Stimulated activated CD8-positive, alpha-beta memory T cell treated with anti-CD3 and anti-CD28 coated beads, Interleukin-12 subunit alpha, Interleukin-12 subunit beta, amount 100 ng/mL, for 1 hour (primary cell): ENCODE measurements at places on chromosomes 2 and 18.

GRCh38 chr2:29241955-29242565, 126.8 kb downstream of the CLIP4 start:
- no peak for DNase-seq

DNA sequence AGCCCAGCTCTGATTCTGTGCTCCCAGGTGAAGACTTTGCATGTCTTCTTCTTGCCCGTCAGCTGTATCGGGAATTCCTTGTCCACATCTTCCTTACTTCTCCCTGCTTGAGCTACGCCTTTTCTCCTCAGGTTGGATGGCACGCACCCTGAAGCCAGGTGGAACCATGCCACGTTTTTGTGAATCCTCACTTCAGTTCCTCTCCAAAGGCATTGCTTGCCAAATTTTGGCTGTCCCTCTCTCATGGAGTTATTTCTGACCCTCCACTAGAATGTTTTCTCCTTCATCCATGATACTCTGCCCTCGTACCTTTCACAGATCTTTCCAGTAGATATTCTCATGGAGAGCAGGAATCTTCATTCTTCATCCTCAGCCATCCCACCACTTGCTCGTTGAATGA, 20.2 kb downstream of the ZCCHC2 start:
- no peak for DNase-seq

DNA sequence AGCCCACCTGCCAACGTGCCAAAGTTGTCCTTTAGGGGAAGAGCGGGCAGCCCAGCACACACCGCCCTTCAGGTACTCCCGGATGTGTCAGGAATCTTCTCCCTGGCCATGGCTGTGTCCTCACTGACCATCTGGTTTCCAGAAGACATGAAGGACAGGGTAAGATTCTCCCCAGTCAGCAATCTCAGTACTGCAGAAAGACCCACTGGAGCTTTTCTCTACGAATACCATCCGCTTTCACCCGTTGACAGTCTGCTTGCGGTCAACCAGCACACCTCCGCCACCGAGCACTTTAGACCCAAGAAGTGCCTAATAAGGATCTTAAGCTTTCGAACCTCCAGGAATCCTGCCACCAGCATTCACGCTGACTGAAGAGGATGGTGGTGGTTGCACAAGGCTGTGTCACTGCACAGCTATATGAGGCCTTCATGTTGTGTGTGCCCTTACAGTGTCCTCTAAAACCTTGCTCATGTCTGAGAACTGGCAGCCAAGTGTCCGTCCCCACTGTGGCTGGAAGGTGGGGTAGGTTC, 42.7 kb upstream of the ITM2C start:
- no peak for DNase-seq

DNA sequence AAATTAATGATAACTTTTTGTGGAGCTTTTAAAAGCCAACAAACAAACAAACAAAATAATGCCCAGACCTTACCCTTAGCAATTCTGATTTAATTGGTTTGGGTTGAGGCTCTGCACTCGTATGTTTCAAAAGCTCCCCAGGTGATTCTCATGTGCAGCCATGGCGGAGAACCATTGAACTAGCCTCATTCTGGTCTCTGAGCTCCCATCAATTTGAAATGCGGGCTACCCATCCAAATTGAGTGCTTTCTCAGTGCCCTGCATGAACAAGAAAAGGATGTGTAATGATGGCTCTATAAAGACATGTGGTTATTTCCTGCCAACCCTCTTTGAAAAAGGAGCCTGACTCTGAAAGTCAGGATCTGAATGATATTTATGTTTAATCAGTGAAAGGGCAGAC, 8.2 kb downstream of the MXD1 start:
- no peak for DNase-seq

- no peak for DNase-seq
Measured at GRCh38 chr2:150432312-150432625, 55.2 kb downstream of the RND3 start.

DNA sequence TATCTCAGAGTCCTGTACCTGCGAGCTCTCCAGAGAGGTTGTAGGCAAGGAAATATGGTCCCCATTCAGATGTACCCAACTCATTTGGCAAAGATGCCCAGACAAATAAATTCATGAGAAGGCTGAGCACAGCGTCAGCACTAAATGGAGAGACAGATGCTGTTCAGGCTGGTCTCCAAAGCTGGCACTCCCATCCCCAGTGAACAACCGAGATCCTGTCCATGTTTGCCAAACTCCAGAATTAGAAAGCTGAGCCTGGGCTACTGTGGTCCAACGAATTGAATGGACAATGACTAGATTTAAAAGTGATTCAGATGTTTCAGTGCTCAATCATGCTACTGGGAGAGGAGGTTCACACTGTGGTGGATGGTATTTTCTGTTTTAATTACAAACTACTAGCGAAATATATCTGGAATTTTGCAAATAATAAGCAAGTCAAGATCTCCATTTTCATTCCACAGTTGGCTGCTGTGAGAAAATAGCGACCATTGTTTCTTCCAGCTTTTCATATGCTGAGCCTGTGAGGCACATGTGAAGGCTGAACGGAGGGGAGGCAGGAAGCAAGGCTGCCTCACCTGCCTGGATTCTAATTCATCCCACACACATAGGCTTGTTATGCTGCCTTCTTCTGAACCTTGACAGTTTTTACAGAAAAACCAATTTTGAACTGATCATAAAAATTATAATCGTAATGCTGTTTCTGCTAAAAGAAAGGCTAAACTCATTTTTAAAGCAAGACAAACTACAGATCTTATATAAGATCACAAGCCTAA, 22.6 kb upstream of the DAPL1 start:
- DNase-seq = no peak

DNA sequence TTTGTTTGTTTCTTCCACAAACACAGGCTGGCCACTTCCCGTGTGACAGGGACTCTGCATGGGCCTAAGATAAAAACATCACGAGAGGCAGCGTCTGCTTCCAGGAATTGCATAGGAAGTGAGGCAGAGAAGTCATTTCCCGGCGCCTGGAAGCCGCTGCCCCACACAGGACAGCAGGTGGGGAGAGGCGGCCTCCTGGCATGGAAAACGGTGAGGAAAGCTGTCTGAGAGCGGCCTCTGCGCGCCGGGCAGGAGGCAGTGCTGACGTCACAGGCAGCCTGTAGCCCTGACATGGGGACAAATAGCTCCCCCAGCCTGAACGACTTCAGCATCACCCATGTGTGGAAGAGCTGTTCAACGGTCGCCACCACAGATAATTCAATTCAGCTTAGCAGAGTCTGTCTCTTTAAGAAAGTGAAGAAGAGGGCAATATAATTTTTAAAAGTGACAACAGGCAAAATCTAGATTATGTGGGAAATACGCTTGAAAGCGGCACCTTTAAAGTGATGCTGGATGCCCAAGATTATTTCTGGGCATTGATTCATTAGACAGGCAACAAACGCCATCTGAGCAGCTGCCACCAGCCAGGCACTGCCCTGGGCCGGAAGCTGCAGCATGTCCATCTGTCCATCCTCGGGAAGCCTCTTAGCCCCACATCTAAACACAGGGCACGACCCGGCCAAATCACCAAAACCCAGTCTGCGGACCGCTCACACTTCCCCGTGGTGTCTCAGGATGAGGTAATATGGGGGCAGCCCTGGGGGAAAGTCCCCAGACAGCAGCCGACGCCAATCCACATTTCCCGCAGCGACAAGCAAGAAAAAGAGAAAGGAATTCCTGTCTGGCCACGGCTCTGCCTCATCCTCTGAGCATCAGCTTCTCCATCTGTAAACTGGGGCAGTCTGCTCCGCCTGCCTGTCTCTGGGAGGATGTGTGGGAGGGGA, 138.9 kb downstream of the PXDN start:
- DNase-seq = no peak

DNA sequence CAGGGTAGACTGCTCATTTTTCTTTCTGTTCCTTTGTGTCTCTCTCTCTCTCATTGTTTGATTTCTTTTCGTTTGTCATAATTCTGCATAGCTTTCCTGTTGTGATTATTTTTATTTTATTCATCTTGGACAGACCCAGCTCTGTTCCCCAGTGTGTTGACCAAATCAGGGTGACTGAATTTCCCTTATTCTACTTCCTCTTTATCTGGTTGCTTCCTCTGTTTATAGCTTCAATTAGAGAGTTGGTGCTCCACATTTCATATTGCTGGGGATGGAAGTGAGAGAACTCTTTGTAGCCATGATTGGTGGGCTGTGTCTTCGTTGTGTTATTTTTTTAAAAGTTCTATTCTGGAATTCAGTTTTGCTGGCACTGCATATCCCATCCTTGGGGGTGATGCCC, 19.1 kb downstream of the PROKR1 start:
- DNase-seq = no peak

GRCh38 chr18:54787616-54788015, 40.7 kb upstream of the RAB27B start:
- DNase-seq = no peak

- DNase-seq = no peak
Measured at GRCh38 chr2:187434342-187434785, 13.7 kb downstream of the CALCRL start.

GRCh38 chr18:69383186-69383585, 17.5 kb upstream of the DOK6 start:
- DNase-seq = no peak

DNA sequence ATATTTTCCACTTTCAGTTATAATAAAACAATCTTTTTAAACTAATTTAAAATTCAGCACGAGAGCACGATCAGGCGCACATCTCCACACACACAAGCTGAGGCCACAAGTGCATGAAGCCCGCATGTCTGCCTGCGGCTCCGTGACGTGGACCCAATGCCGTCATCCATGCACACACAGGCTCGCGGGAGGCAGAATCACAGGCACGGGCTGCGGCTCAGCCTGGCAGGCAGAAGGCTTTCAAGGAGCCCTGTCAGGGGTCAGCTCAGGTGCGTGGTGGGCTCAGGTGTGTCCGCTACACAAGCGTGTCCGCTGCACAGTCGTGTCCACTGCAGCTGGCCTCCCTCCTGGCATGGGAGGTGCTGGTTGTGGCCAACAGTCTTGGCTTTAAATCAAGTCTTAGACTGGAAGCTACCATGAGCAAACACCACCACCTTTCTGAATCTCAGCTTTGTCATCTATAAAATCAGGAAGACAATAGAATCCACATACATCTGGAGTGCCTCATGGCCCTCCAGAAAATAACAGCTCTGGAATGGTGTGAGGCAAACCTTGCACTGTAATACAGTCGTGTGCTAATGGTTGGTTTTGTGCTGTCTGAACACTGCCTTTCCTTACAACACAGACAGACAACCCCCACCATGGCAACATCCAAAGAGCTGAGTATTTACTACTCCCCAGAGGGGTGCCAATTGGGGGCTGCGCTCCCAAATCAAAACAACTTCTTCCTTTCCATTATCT, 210.1 kb downstream of the NDUFA10 start:
- DNase-seq = no peak

DNA sequence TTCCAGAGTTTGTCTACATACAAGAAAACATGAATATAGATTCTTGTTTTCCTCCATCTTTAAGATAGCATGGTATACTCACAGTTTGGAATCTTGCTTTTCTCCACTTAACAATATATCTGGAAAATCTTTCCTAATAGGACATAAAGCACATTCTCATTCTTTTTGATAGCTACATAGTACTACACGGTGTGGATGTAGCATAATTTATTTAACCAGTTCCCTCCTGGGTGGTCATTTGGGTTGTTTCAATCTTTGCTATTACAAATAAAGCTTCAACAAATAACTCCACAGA, 19.7 kb downstream of the MXD1 start:
- no peak for DNase-seq

DNA sequence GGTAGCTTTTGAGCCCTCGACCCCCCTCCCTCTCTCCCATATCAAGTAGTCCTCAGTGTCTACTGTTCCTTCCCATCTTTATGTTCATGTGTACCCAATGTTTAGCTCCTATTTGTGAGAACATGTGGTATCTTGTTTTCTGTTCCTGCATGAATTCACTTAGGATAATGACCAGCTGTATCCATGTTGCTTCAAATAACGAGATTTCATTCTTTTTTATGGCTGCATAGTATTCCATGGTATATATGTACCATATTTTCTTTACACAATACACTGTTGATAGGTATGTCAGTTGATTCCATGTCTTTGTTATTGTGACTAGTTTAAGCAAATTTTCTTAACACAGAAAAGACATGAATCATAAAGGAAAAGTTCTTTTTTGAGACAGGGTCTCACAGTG, 16.5 kb upstream of the NDUFV2 start:
- no peak for DNase-seq

- no peak for DNase-seq
Measured at GRCh38 chr18:56278421-56279003, 359.9 kb downstream of the TXNL1 start.

GRCh38 chr2:124426625-124427024, 401.5 kb downstream of the CNTNAP5 start:
- no peak for DNase-seq

GRCh38 chr2:61537277-61537949, 743 bp downstream of the XPO1 start:
- peak; percentile 5 for DNase-seq

DNA sequence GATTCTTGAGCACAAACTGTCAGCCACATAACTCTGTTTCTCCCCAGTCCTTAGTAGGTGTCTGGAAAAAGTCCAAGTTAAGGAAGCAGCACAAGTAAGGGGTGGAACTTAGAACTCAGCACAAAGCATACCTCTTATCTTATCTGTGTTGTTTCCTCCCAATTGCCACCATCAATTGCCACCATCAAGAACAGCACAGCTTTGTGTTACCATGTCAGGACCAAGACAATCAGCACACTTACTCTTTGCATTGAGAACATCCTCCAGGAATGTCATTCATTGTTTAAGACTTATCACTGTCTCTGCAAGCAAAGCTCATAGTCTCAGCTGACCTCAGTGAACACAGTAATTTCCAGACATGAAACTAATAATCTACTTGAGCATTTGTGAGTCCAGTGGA, 212.7 kb upstream of the FSHR start:
- no peak for DNase-seq

- no peak for DNase-seq
Measured at GRCh38 chr18:52288403-52289004, 51.5 kb upstream of the DCC start.

DNA sequence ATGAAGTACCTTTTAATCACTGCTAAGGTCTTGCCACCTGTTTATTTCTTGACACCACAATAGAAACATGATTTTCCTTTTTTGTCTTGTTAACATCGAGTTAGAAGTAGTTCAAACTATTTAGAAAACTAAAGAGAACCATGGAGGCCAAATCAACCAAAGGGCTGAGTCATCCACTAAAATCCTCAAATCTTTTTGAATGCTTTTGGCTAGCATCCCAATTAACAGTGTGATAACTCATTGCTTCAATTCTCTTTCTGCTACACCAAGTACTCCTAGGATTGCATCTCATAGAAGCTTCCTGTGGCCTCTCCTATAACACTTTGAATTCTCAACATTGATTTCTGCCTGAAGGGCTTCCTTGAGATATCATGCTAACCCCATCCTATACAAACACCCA, 159.9 kb upstream of the MMADHC start:
- no peak for DNase-seq

- DNase-seq = no peak
Measured at GRCh38 chr2:215532844-215533243, 97.0 kb upstream of the FN1 start.

DNA sequence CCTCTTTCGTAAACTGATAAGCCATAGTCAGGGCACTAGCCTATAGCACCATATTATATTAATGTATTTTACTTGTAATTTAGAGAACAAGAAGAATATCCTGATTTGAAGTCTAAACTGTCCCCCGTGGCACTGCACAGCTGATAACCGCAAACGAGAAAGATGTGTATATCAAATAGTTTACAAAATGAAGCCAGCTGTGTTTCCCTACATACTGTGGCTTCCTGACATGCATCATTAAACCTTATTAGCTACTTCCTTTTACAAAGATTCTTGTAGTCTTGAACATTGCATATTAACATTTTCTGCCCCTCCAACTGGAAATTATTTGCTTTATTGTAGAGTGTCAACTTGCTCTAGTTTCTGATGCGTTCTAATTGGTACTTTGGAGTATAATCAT, 153.5 kb upstream of the NFATC1 start:
- no peak for DNase-seq

GRCh38 chr18:22169889-22170420, 566 bp downstream of the GATA6 start:
- no peak for DNase-seq
